AG09319 (cell line): ENCODE measurements at places on chromosomes 7 and 10.

- DNase-seq: no peak
Observed at GRCh38 chr7:80876894-80877414, 41.9 kb downstream of the SEMA3C start.

DNA sequence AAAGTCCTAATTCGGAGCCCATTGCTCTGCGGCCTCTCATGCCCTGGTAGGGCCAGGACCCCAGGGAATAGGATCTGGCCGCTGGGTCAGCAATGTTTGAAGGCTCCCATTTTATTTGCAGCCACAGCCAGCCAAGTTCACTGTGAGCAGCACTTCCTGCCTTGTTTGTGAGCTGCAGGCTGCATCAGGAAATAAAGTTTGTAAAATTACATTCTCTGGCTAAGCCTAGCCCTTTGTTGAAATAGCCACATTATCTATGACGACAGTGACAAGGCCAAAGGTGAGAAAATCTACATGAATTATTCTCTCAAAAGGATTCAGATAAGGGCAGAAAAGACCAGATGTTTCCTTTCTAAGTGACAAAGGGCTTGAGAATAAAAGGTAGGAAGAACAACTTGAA is 23.7 kb upstream of the ITGB1 start:
- DNase-seq: no peak

- DNase-seq: peak; percentile 38
Observed at GRCh38 chr10:110802090-110802489, 69.6 kb upstream of the PDCD4 start.

DNA sequence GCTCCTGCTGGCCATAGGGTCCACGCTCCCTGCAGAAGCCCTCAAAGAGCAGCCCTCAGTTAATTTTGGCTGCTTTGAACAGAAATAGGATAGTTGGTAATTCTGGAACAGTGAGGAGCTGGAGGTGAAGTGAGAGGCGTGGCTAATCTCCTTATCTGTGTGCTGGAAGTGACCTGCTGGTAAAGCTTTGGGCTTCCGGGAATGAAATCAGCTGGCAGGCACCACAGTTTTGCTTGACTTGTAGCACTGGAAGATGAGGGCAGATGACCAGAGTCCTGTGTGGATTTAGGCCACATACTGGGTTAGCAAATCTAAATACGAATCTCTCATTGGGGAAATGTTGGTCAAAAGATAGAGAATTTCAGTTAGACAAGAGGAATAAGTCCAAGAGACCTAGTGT is 10.2 kb downstream of the ATP6V0E2 start:
- no peak for DNase-seq

DNA sequence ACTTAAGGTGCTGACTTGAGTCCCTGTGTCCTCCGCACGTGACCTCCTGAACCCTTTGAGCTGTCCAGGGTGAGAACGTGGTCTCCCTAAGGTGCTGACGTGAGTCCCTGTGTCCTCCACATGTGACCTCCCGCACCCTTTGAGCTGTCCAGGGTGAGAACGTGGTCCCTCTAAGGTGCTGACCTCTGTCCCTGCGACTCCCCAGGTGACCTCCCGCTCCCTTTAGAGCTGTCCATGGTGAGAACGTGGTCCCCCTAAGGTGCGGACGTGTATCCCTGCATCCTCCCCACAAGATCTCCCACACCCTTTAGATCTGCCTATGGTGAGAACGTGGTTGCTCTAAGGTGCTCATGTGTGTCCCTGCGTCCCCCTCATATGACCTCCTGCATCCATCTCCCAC is 174.3 kb downstream of the ADARB2 start:
- DNase-seq: no peak

GRCh38 chr7:124723012-124723411 is 42.6 kb downstream of the GPR37 start:
- no peak for DNase-seq

DNA sequence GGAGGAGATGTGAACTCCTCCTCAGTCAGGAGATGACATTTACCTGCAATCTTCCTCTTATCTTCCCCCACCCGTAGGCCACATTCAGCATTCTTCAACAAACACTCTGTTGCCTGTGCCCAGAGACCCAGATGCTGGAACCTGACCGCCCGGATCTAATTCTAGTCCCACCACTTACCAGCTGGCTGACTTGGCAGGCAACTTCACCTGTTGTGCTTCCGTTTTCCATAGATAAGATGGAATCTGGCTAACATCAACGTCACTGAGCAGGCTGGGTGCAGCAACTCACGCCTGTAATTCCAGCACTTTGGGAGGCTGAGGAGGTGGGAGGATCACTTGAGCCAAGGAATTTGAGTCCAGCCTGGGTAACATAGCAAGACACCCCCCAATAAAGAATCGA is 21.3 kb upstream of the FXYD4 start:
- no peak for DNase-seq

DNA sequence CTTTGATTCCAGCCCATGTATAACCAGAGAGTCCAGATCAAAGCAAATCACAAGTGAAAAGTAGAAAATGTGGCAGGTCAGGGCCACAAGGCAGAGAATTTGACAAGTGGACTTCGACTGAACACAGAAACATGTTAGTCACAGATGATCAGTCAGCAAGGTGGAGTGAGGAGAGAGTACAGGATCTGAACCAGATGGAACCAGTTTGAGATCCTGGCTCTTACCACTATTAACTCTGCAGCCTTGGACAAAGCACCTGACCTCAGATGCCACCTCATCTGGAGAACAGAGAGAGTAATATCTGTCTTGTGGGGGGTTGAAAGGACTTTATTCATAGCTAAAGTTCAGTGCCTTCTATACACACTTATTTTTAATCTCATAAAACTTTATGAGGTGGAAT is 4.4 kb downstream of the MRLN start:
- DNase-seq: no peak

- no peak for DNase-seq
Observed at GRCh38 chr10:63922468-63923284, 401.5 kb downstream of the REEP3 start.

GRCh38 chr7:42161719-42162118 is 75.3 kb downstream of the GLI3 start:
- no peak for DNase-seq

- DNase-seq: no peak
Observed at GRCh38 chr10:114584419-114584818, 73.7 kb downstream of the ABLIM1 start.

GRCh38 chr10:947881-948280 is 16.4 kb upstream of the LARP4B start:
- no peak for DNase-seq

- no peak for DNase-seq
Observed at GRCh38 chr10:99619090-99619800, 994 bp downstream of the SLC25A28 start.

DNA sequence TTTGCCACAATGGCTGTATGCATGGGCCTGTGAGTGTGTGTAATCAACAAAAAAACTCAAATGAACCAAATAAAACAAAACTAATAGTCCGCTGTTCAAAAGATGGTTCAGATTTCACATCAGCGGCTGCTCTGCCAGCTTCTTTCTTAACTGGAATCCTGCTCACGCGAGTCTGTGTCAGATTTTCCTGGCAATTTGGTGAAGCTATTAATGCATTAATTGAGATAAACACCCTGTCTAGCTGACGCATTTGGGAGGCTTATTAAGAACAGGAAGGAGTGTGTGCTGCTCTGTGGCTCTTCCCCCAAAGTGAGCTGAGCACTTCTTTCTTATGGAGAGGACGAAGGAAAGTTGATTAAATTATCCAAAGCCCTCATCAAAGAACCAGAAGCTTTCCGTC is 336.6 kb upstream of the MKI67 start:
- no peak for DNase-seq

- no peak for DNase-seq
Observed at GRCh38 chr7:85823396-85824080, 636.7 kb upstream of the SEMA3D start.

DNA sequence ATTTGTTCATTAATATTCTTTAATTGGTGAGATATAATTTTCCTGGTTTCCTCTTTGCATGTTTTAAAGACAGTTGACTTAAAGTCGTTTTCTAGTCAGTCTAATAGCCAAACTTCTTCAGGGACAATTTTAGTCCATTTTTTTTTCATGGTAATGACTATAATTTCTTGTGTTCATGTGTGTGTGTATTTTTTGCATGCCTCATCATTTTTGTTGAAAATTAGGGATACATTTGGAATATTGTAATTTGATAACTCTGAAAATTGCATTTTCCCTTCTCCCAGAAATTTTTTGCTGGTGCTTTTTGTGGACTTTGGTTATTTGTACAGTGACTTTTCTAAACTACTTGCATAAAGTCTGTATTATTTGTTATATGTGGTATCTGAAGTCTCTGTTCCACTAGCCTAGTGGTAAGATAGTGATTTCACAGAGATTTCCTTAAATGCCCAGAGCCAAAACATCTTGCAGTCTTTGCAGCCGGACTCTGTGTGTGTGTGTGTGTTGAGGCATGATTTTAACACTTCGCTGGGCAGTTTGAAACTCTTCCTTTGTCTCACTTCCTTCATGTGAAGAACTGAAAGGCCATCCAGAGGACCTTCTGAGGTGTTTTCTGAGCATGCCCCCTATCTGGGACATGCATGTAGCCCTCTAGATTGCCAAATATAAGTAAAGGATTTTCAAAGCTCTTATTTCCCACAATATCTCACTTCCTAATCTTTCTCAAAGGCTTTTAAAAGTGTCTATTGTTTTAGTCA is 40.9 kb upstream of the ZNF365 start:
- no peak for DNase-seq

- no peak for DNase-seq
Observed at GRCh38 chr10:65838811-65839210, 1087.0 kb upstream of the LRRTM3 start.

DNA sequence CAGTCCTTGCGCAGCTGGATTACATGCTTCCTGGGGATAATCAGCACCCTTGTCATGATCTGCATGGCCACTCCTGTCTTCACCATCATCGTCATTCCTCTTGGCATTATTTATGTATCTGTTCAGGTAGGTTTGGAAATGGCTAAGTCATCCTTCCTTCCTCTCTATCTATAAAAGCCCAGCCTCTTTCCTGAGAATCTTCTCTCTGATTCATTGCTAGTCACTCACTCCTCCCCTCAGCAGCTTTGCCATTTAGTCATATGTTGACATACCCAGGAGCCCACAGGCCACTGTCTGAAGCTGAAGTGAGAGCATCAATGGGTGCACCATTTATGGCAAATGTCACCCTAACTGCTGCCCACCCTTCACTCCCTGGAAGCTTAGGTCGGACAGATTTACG is 52.0 kb downstream of the ABCC2 start:
- DNase-seq: peak; percentile 7

DNA sequence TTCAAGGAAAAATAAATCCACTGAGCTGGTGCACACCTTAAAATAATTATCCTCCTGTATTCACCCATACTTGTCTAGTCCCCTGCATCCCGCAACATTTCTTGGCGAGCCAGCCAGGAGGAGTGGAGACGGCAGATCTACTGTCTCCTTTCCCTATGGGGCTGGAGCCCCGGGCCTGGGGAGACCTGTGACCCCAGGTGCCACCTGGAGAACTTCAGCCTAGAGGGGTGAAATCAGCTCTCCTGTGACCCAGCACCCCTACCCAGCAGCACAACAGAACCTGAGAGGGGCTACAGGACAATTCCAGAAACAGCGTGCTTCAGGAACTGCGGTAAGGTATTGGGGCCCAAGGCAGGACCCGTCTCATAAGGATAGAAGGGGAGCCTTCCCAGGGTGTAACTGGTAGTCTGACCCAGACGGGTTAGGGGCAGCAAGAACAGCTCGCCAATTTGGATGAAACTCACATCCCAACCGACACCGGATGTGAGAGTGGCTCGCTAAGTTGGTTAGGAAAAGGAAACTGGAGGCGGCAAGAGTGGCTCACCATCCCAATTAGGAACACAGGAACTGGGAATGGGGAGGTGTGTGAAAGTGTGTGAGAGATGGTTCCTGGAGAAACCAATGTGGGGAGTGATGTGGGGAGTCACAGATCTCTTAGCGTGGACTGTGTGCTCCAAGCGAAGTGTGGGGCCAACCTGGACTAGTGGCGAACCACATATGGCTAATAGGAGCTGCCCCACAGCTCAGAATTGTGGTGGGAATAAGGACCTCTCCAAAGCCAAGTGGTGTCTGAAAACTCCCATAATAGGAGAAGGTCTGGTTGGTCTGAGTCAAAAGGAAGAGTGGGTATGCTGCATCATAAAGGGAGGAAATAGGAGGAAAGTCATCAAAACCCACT is 15.1 kb upstream of the DENND2A start:
- no peak for DNase-seq

DNA sequence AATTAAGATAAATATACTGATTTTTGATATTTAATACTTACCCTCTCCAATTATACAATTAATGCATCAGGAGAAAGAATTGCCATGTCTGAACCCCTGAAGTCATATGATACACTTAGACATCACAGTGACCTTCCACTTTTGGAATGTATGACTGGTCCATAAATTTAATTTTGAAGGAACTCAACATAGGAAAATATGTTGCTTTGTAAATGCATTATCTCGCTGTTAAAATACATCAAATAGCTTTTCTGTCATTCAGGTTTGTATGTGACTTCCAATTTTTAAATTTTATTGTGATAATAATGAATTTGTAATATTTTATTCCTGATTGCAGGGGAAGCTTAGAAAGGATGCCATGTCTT is 631.9 kb upstream of the ANKRD30A start:
- no peak for DNase-seq

DNA sequence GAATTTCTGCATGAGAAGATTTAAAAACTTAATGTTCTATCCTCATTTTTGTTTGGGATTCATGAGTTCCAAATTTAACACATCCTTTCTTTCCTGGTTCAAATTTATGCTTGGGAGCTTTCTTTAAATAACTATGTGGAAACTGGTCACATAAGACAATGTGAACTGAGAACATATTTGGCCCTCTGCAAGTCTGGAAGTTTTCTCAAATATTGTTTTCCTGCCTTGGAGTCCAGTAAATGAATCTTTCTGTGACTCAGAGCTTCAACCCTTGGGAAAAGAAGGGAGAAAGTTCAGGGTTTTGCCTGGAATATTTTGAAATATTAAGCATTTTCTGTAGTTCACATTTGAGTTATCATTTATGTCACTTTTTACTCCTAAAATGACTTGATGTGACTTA is 559.0 kb upstream of the NRP1 start:
- no peak for DNase-seq

DNA sequence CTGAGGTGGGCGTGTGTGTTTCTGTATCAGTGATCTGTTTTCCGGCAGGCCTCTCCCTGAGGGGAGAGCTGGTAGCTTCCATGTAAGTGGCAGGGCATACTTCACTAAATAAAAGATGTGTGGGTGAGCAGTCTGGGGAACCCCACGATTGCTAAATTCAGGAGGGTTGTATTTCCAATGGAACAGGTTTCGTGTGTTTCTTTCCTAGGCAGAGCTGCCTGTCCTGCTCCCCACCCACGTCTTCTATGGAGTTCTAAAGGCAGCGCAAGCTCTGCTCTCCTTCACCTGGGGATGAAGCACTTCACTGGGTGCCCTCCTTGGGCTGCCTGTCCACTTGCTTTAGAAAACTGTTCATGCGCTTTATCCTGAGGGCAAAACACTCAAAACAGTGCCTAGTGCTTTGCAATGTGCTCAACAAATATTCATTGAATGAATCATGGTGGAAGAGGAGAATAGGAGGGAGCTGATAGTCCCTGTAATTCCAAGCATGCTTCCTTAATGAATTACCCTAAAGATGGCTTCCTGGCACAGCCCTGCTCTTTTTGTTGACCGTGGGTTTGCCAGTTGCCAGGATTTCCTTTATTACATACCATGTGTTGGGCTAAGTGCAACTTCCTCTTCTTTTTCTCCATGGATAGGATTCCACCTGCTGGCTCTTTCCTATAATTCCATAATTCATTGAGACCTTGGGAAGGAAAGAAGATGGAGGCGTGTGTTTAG is 50.6 kb upstream of the SRPK2 start:
- peak; percentile 65 for DNase-seq
